ENCODE measurements at places on chromosomes 1 and 21.

GRCh38 chr1:58898739-58899586 is 115.1 kb upstream of the JUN start:
- no peak for DNase-seq

DNA sequence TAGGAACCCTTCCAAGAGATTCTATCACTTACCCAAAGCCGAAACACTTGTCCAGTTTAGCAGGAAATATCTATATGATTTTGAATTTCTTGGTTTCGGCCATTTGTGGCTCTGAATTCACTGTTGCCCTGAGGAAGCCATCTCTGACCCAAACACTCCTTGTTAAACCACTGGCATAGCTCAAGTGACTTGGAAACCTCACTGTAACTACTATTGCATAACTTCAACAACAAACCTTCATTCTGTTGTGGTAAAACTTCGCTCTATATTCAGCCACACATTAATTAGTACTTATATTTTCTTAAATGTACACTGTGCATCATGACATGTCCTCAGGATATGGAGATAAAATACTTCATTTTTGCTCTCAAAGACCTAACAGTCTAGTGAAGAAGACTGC is 63.2 kb downstream of the ST6GALNAC3 start:
- DNase-seq = no peak

DNA sequence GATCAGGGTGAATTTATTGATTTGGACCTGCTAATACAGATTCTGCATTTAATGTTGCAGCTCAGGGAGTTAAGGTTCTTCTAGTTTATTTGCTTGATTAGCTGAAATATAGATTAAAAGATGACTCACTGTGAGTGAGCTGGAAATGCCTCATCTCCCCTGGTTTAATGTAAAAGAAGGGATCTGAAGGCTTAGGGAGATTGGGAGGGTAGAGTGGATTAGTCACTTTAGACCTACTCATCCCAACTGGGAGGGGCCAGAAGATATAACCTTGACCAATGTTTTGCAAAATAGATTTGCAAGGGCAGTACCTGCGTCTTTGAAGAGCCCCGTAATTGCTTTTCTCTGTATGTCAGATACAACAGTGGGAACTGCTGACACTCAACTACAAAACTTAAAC is 922.8 kb upstream of the ADGRL4 start:
- DNase-seq = no peak

DNA sequence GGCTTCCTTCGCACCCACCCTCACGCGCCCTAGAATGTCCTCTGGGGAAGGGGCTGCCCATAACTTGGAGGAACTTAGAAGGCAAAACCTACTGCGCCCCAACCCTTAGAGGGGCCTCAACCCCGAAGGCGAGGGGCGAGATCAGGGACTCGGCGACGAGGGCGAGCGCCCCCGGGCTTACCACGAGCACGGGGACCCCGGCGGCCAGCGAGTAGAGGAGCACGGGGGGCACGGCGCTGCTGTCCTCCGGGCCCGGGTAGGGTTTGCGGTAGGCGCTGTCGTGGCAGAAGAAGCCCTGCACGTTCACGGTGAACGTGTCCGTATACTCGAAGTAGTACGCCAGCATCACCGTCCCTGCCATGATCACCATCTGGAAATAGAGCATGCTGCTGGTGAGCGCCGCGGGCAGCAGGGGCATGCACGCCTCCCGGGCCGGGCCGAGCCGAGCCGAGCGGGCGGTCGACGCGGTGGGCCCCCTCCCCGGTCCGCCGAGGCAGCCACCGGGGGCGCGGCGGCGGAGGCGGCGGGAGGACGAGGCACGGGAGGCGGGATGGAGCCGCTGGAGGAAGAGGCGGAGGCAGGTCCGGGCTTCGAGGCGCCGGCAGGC is 304 bp downstream of the PLPPR5 start:
- peak; percentile 23 for DNase-seq

Data from stimulated activated naive CD8-positive, alpha-beta T cell treated with anti-CD3 and anti-CD28 coated beads, Interleukin-15, Interleukin-2, amounts not matched to agents 100 U/mL and 50 U/mL, for 24 hours (primary cell).